ENCODE measurements at places on chromosomes 7 and 10. TPM values are rescaled to one million over a fixed set of nuclear protein-coding genes. Genes with fewer than 3 reads are reported as not detected.

UNC5B gene
- total RNA-seq: 26.2 TPM

NEBL gene
- total RNA-seq: 161 TPM

ATOH7 gene
- total RNA-seq: 1.6 TPM

SLC29A3 gene
- total RNA-seq: 6.4 TPM

GRCh38 chr7:106767498-106768323 lies 97.4 kb upstream of the PIK3CG start:
- DNase-seq: no peak

DNA sequence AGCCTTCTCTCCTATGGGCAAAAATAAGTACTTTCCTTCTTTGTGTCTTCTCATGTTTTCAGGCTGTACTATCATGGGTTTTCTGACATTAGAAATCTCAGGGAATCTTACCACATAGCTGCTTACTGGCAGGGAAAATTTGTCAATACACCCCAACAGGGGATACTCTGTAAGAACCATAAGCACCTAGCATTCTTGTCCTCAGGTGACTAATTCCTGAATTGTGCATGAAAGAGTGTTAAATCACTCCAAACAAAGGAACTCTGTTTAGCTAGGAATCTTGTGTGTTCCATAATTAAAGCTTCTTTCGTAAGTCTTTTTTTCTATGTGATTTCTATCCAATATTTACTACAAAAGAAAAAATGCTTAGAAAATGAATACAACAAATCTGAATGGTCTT lies 206.7 kb upstream of the POT1 start:
- no peak for DNase-seq

- DNase-seq: no peak
Observed at GRCh38 chr7:156889089-156889488, 3.9 kb downstream of the LMBR1 start.

GRCh38 chr10:84360637-84361365 lies 32.4 kb downstream of the CCSER2 start:
- DNase-seq: no peak

- no peak for DNase-seq
Observed at GRCh38 chr7:84841809-84842208, 345.0 kb downstream of the SEMA3D start.

- DNase-seq: no peak
Observed at GRCh38 chr10:23448802-23449570, 10.1 kb downstream of the OTUD1 start.

DNA sequence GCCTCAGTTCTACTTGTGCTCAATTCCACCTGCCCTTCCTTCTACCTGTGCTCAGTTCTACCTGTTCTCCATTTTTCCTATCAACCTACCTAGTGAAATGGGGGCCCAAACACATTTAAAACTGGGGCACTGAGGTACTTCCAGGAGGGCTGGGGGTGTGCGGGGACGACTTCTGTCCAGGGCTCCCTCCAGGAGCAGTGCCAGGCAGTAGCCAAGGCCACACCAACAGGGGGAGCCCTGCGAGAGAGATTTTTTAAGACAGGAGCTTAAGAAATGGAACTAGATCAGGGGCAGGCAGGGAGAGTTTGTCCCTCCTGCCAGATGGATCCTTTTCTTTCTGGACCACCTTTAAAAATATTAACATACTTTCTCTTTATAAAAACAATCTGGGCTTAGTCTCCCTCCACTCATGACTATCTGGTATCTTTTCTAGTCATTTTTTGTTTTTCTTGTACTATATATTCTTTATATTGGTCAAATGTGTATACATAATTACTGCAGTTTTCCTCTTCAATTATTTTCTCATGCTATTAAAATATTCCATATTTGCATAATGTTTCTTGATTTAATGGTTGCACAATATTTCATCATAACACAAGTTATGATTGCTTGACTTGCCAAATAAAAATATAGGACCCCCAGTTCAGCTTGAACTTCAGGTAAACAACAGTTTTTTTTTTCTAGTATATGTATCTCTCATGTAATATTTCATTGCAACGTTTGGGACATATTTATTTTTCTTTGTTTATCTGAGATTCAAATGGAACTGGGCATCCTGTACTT lies 47.3 kb upstream of the INSYN2A start:
- no peak for DNase-seq

All from dorsolateral prefrontal cortex (tissue), 122 donors.